Activated T-cell treated with anti-CD3 and anti-CD28 coated beads for 48 hours (primary cell): ENCODE measurements at places on chromosomes 4 and X.

DNA sequence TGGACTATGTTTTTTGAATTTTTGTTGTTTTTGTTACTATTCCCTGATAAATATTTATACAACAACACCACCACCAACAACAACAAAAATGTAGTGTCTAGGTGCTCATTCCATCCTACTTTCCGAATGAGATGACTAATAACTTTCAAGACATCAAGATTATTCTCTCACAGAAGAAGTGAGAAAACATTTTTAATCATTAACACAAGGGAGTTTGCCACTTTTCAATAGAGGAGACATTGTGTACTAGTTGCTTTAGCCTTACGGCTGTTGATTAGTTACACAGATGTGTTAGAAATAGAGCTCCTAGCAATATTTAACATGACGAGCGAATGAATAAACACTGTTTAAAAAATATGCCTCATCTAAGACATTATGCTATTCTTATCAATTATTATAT, 898.8 kb downstream of the C4orf33 start:
- DNase-seq: no peak

- DNase-seq: no peak
These were observed 457 bp upstream of the RAB9A start for GRCh38 chrX:13688384-13688957.

GRCh38 chrX:129798888-129799287, 19.1 kb downstream of the SASH3 start:
- no peak for DNase-seq

- no peak for DNase-seq
These were observed 363.0 kb downstream of the FAT4 start for GRCh38 chr4:125677665-125678307.

DNA sequence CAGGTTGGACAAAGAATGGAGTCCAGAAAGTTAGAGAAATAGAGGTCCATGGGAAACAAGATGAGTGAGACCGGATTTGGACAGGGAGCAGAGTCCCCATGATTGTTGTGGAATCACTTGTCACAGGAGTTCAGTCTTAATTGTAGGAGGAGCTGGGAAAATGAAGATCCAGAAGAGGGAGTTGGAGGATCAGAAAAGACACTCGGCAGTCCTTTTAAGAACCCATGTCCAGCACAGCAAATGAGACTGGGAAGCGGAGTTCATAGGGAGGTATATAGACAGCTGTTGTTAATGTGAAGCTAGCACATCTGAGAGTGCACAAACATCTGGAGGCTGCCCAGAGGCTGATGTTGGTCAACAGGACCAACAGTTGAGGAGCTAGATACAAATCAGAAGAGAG, 111.4 kb upstream of the RXFP1 start:
- no peak for DNase-seq

DNA sequence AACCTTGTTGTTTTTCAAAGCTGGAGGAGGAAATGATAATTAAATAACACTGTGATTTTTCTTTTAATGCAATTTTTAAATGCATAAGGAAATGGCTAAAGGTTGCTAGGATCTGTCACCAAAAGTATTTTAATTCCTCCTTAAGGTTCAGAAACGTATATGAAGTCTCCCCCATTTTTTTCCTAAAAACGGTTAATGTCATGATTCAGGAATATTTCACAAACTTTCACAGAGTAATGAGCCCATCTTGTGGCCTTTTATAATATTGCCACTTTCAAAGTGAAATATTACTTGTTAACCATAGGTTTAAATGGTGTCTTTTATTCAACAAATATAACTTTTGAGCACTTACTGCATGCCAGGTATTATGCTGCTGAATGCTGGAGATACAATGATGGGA, 99.5 kb upstream of the USP38 start:
- DNase-seq: no peak

- DNase-seq: no peak
These were observed 103.3 kb upstream of the LEF1 start for GRCh38 chr4:108272046-108272445.

GRCh38 chr4:187604984-187605383, 390.6 kb upstream of the ZFP42 start:
- no peak for DNase-seq

DNA sequence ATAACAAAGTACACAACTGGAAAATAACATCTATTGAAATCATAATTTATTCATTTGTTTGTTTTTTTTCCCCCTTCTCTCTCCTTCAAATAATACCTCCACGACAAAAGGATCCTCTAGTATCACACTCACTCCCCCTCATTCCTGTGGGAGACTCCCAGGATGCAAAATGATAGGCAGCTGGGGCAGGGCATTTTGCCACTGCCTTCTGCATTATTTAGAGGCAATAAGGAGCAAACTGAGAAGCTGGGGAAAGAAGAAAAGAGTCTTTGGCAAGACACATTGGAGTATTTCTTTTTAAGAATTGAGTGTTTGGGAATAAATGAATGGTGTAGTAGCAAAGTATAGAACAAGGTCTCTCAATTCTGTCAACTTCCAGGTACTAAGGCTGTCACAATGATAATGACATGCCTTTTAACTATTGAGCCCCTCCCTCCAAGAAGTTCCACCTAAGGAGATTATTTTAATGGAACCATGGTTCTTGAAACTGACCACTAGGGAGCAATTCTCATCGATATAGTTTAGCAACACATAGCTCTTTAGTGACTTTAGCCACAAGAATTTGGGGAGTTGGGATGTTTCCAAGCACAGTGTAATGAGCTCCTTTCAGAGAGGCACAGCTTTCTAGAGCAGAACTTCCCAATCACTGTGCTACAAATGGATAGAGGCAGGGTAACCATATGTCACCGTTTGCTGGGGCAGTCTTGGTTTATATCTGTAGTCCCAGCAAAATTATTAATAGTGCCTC, 303.3 kb downstream of the FRMPD4 start:
- DNase-seq: no peak

GRCh38 chr4:109128589-109128988, 173.9 kb downstream of the COL25A1 start:
- DNase-seq: no peak

DNA sequence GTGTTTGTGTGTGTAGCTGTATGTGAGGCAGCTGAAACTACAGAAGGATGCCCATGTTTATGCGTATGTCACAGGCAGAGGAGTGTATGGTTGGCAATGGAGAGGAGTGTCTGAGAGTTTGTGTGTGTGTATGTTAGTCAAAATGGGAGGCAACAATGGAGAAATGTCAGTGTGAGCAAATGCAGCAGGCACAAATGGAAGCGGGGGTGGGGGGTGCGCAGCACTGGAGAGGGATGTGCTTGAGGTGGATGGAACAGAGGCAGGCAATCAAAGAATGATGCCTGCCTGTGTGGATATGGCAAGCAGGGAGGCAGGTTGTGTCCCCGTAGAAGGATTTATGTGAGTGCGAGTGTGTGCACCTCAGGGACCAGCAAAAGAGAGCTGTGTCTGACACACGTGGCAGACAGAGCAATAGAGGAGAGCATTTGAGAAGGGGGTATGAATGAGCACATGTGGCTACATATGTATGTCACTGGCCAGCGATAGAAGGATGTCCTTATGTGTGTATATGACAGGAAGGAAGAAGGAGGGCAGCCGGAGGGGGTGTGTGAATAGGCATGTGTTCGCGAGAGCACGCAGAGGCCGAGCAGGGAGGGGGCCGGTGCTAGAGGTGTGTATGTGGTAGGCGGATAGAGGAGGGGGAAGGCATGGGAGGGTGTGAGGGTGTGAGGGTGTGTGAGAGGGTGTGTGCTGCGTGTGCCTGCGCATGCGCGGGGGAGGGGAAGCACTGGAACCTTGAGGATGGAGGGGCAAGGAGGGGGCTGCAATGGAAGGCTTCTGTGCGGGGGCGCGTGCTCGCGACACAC, 1.1 kb downstream of the PJA1 start:
- DNase-seq: peak; percentile 19

GRCh38 chr4:19033816-19034733, 1012.5 kb upstream of the LCORL start:
- DNase-seq: no peak

GRCh38 chrX:101642093-101642492, 17.6 kb downstream of the ARMCX2 start:
- DNase-seq: no peak

DNA sequence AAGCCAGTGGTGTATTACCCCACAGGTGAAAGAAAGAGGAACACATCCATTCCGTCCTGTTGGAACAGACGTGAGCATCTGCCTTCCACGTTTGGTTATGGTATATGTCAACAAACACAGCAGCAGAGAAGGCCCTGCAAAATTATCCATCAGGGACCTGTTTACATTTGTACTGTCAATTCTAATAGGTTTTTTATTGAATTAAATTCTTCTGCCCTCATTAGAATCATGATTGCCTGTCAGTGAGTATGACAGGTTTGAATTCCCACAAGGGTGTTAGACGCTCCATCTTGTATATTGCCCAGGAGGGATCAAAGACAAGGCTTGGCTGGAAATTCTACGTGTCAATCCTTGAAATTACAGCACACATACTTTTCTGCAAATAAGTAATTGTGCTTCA, 339.9 kb upstream of the NOCT start:
- DNase-seq: no peak

GRCh38 chr4:86521373-86521969, 72.6 kb upstream of the PTPN13 start:
- no peak for DNase-seq
